ENCODE measurements at places on chromosomes 16 and 17. TPM values are rescaled to one million over a fixed set of nuclear protein-coding genes. Genes with fewer than 3 reads are reported as not detected.

The STH gene
- not detected for total RNA-seq

The MRM1 gene
- 17.9 TPM for total RNA-seq

The PRSS53 gene
- 1.1 TPM for total RNA-seq

The NLRC3 gene
- not detected for total RNA-seq

The SMG1 gene
- total RNA-seq: 26.0 TPM
